ENCODE measurements at places on chromosomes 11 and 22.
A peak's percentile ranks its signal among the peaks of the same experiment; 100 is the strongest.

- no peak for DNase-seq
Observed at GRCh38 chr11:6889835-6890234, 2.5 kb downstream of the OR2D2 start.

DNA sequence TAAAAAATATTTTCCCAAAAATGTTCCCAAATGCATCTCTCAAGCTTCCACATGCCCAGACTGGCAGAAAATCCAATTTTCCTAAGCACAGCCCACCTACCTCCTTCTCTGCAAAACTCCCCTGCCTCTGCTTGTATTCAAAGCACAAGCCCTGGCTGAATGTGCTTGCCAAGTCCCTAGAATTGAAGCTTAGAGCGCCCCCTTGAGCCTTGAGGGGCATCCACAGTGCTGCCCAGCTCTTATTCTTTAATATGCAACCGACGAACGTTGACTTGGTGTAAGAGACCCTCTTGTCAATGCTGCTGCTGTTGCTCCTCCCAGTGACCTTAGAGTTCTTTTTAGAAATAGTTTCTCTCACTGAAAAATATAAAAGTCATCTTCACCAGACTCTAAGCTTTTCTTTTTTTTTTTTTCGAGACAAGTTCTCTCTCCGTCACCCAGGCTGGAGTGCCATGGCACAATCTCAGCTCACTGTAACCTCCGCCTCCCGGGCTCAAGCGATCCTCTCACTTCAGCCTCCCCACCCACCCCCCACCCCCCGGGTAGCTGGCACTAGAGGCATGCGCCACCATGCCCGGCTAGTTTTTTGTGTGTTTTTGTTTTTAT, 63.5 kb upstream of the CAPRIN1 start:
- peak; percentile 80 for DNase-seq

GRCh38 chr22:45154383-45154782, 9.3 kb upstream of the NUP50 start:
- DNase-seq = no peak

GRCh38 chr11:16070573-16070972, 285.8 kb downstream of the SOX6 start:
- no peak for DNase-seq

- no peak for DNase-seq
Observed at GRCh38 chr22:33811686-33812085, 108.6 kb downstream of the LARGE1 start.

DNA sequence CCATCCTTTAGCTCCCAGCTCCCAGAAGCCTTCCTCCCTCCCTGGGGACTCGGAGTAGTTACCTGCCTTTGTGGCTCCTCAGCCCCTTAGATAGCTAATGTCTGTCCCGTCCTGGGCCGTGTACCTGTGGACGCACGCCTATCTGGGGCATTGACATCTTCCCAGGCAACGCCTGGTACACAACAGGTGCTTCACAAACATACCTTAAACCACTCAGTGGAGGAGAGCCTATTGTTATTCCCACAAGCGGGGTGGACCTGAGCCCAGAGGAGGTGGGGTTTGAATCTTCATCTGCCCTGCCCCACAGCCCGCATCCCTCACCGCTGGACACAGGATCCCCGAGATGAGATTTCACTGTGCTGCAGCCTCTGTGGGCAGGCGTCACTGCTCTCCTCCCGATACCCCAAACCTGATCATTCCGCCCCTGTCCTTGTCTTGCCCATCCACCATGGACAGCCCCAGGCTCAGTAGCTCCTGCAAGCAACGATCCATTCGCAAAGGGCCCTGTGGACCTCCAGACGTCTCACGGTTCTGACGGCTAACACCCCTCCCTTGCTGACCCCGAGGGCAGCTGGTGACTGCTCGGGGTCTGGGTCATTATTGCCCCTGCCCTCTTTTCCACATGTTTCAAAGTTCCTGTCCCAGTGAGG, 73.8 kb upstream of the SHISAL1 start:
- no peak for DNase-seq

DNA sequence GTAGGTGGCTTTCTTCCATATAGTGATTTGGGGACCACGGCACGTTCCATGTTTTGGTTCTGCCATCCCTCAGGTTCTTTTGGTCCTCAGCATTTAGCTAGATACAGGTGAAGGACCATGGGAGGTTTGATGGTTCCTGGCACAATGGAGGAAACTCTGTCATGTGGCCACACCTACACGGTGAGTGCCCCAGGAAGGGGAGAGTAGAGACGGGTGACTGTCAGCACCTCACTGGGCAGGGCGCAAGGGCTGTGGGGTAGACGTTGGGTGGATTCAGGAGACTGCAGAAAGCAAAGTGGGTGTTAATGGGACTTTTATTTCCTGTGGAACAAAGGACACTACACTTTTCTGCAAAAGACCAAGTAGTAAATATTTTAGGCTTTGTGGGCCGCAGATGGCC, 73.4 kb downstream of the PPP6R3 start:
- DNase-seq = no peak

GRCh38 chr11:64559351-64560138, 31.5 kb upstream of the SLC22A12 start:
- DNase-seq = no peak

GRCh38 chr22:21837248-21837979, 30.0 kb downstream of the MAPK1 start:
- no peak for DNase-seq

DNA sequence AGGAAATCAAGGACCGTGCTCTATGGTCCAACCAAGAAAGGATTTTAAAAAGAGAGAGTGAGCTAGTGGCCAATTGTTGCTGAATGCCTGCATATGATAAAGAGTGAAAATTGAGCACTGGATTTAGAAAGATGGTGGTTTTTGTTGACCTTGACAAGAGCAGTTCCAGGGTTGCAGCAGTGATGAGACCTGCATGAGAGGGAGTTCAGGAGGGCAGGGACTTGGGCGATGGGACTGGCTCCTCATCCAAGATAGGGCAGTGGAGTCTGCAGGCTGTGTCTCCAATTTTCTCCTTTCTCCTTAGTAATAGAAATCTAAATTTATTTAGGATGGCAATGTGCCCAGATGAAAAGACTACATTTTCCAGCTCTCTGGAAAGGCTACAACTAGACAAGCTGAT, 94.0 kb upstream of the B3GAT1 start:
- DNase-seq = no peak

DNA sequence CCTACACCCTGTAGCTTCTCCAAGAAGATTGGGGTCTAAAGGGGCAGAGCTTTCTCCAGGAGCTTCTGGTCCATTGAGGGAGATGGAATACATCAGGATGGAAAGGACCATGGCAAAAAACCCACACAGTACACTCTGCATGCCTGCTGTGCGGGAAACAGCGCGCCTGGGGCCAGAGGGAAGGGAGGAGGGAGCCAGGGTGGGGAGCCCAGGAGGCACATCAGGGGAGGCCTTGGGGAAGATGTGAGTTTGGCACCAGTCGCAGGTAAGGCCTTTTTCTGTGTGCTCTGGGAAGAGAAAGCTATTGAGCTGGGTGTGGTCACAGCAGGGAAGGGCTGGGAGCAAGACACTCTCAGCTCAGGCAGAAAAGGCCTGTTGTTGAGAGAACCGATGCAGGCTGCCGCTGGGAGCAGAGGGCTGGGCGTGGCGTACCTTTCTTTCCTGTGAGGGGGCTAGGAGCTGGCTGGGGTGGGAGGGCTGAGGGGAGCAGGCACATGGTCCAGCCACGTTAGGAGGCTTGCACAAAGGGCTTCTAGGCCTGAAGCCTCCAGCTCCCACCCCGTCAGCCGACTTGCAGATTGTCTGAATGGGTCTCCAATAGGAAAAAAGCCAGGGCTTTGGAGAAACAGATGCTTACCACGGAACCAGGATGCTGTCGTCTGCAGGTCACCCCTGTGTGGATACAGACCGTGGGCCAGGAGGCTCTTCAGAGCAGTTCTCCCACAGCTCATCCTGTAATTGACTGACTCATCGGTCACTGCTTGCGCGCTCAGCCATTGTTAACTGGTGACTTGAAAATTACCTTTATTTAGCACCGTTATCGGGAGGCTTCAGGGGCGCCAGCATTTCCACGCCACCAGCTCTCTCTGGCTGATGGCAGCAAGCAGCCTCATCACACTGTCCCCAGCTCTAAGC, 237.3 kb downstream of the ST3GAL4 start:
- DNase-seq = no peak

GRCh38 chr11:17697175-17697949, 22.0 kb upstream of the MYOD1 start:
- no peak for DNase-seq

- DNase-seq = no peak
Observed at GRCh38 chr11:110431051-110431672, 1.4 kb downstream of the FDX1 start.

DNA sequence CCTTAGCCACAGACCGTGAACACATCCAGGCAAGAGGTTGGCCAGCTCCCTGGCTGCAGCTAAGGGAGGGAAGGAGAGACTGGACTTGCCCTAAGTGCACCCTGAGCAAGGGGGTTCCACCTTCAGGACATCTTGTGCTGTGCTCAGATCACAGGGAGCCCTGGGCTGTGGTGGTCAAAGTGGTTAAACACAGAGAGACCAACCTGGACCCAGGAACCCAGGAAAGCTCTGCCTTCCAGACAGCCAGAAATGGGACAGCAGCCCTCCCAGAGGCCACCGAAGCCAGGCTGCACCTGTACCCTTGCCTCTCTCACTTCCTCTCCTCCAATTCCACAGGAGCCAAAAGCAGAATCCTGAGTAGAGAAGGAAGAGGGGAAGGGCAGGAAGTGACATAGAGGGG, 105.2 kb upstream of the TMEM45B start:
- no peak for DNase-seq

GRCh38 chr11:104844451-104844850, 53.8 kb downstream of the CASP12 start:
- DNase-seq = no peak

DNA sequence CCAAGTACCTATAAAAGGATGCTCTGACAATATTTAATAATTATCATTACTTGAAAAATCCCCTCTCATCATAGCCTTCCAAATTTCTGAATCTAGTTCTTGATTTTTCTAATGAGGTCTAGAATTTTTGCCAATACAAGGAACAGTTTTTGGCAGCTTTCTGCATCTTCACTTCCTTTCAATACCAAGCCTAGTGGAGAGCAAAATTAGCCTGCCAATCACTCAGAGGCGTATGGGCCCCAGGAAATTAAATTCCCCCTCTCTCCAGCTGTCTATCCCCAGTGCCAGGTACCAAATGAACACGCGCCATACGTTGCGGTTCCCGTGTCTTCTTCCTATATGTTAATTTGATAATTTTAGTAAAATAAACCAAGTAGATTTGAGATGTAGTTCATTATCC, 293.9 kb downstream of the NTM start:
- no peak for DNase-seq

- DNase-seq = no peak
Observed at GRCh38 chr11:114563077-114563476, 3.4 kb upstream of the NXPE1 start.

- DNase-seq = no peak
Observed at GRCh38 chr11:30911247-30911646, 325.1 kb upstream of the MPPED2 start.

DNA sequence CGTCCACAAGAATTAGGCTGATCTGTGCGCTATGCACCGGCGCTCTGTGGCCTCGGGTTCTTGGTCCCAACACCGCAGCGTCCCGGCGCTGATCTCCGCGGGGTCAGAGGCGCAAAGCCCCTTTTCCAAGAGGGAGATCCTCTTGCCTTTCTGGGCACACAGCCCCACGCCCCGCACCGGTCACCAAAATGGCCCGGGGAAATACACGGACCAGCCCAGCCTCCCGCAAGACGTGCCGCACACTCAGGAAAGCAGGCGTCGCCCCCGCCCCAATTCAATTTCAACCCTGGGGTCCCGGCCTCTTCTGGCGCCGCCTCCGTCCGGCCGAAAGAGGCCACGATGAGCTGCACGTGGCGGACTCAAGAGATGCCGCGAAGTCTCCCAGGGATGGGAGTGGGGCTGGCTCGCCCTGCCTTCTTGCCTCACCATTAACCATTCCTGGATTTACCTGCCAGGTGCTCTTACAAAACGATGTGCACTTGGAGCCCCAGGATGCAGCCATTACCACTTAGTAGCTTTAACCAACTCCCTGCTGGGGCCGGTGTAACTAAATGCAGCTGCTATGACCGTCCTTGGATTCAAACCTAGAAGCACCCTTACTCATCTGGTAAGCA, 10.5 kb downstream of the PIWIL3 start:
- DNase-seq = no peak

DNA sequence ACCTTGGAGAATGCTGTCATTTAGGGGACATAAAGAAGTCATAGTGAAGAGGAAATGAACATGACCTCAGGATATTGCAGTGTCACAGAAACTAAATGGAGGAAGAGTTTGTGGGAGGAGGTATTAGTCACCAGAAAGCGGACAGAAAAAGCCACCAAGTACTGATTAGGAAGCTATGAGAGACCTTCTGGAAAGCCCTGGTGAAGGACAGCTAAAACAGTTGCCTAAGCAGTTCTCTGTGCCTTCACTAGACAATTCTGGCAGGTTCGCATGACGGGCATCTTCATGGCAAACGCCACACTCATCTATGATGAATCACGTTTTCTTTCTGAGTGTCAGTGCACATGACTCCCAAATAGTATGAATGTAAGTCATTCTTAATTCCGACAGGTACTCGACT, 325.8 kb downstream of the C11orf87 start:
- no peak for DNase-seq

DNA sequence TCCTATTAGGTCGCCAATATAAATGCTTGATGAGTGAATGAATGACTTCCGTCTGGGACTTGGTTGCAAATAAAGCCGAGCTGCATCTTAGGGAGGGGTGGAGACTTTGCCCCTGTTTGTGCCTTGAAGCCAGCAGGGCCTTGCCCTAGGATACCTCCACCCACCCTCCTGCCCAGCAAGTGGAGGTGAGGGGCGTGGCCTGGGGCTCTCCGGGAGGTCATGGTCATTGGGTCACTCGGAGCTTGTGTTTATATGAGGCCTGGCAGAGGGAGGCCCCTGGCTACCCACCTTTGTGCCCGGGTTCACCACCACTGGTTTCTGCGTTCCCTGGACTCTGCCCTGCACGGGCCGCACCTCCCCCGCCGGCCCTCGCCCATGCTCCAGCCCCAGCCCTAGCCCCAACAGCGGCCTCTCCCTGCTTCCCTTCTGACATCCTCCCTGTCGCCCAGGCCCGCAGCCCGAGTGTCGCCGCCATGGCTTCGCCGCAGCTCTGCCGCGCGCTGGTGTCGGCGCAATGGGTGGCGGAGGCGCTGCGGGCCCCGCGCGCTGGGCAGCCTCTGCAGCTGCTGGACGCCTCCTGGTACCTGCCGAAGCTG, 4.3 kb downstream of the MPST start:
- DNase-seq = no peak

DNA sequence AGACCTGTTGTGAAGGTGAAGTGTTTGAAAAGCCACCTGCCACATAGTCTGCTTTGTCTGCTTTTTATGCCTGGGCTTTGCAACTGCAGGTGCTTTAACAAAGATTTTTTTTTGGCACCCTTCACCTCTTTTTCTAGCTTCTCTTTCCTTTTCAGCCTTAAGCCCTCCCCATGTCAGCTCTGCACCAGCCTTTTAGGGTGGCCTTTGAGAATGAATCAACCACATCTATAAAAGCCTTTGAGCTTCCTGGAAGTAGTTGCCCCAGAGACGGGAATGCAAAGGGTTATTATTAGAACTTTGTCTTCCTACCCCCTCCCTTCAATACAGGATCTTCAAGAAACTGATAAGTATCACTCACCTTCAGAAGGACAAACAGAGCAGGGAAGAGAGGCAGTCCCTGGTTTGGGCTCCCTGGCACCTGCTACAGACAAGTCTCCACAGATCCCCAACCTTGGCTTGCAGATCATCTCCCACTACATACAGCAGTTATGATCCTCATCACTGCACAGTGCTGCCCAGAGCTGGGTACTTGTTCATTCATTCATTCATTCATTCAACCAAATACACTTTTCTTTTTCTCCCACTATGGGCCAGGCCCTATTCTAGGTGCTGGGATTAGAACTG, 8.0 kb downstream of the PVALB start:
- DNase-seq = no peak

- DNase-seq = no peak
Observed at GRCh38 chr22:40450616-40451015, 80.2 kb downstream of the SGSM3 start.

GRCh38 chr11:33930317-33931021, 38.6 kb upstream of the LMO2 start:
- no peak for DNase-seq
